A549 treated with dexamethasone at 1 μM for 4 hours (cell line): ENCODE measurements at places on chromosomes 16 and 17. TPM values are rescaled to one million over a fixed set of nuclear protein-coding genes. Genes with fewer than 3 reads are reported as not detected.

The ACSM2A gene
- not detected in 5 replicates for total RNA-seq

The MT1M gene
- 0.15 to 0.18 TPM in 2 of 5 replicates, not detected in the others for total RNA-seq

The KCNAB3 gene
- total RNA-seq, result 1.2 to 3.0 TPM (median 2.5 TPM) in 5 replicates

The ABCC3 gene
- total RNA-seq, result 91.0 to 164 TPM (median 132 TPM) in 5 replicates

The SLC13A2 gene
- 0.07 to 0.20 TPM (median 0.12 TPM) in 5 replicates for total RNA-seq

The TRPV3 gene
- total RNA-seq, result 0.19 to 0.38 TPM (median 0.32 TPM) in 5 replicates

The AIPL1 gene
- not detected in 5 replicates for total RNA-seq

The SP6 gene
- 5.6 to 7.0 TPM (median 6.2 TPM) in 5 replicates for total RNA-seq
